SHP77 treated with DMSO at 0.1 percent for 48 hours (cell line): ENCODE measurements at places on chromosomes 2 and 18.

DNA sequence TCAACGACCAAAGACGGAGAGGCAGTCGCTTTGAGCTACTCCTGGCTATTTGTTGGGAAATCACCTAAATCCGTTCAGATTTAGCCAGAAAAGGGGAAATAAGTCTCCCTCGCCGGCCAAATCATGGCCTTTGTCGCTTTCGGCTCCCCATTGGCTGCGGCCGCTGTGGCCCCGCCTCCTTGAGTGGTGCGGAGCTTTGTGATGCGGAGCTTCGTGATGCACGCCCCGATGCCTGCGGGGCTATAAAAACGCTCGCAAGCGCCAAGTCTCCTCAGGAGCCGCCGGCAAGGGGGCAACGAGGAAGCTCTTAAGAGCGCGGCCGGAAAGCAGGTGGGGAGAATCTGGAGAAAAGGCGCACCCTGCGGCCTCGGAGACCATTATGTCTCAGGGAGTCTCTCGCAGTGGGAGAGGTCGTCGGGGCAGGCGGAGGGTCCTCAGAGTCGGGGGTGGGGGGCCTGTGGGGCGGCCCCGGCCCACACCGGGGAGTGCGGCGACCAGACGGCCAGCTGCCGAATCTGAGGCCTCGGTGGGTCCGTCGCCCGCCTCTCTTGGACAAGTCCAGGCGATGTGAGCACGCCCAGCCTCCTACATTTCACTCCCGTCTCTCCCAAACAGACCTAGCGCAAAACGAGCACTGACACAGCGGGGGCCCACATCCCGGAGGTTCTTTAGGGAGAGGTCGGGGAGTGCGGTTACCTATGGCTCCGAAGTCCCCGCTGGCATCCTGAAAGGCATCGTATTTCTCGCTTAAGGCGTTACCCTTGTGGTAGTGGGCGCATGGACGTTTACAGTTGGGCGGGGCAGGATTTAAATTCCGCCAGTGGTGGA lies at the start of gene CABYR:
TSS of gene CABYR (plus strand) at position 274 of the 828 bp plus-strand sequence. CDS start 4,053 bp downstream, outside the sequence.
- peak; percentile 64 for DNase-seq

- DNase-seq, result no peak
Observed at GRCh38 chr2:152405206-152406118, 70.5 kb downstream of the FMNL2 start.

GRCh38 chr2:127917916-127918315 lies 32.2 kb upstream of the AMMECR1L start:
- no peak for DNase-seq

DNA sequence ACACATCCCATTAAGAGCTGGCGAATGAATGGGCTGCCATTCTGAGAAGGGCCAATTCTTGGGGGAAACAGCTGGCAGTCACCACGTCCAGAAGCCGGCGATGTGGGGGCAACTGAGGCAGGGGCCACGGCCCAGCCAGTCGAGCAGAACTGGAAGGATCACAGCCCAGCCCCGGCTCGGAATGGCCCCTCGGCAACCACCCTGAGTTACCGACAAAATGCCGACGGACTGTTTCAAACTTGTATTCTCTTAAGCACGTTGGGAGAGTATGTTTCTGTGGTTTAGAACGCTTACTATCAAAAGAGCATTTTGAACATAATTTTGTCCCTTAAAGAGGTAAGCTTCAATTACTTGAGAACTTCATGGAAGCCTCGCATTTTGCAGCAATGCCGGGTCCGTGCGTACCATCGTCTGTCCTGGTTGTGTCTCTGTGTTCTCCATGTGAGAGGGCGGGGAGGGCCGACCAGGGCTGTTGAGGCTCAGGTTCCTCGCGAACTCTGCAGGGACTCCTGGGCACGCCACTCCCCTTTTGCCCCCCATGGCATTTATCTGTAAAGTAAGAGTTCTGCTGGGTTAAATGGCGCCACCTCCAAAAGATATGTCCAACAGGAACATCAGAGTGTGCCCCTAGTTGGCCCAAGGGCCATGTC lies 155.9 kb downstream of the TWIST2 start:
- DNase-seq, result no peak

DNA sequence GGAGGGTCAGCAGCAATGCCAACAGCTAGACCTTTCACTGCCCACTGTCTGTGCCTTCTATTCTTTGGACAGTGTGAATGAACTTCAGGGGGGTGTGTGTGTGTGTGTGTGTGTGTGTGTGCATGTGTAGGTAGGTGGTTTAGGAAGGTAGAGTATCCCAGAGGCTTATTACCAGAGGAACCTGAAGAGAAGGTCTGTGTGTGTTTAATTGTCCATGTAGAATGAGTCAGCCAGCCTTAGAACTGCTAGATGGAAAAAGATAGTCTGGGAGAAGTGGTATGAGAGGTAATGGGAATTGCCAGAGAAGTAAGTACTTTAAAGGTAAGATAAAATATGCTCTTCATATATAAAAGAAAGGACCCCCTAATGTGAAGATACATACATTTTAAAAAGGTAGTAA lies 522.2 kb downstream of the PIK3C3 start:
- no peak for DNase-seq

DNA sequence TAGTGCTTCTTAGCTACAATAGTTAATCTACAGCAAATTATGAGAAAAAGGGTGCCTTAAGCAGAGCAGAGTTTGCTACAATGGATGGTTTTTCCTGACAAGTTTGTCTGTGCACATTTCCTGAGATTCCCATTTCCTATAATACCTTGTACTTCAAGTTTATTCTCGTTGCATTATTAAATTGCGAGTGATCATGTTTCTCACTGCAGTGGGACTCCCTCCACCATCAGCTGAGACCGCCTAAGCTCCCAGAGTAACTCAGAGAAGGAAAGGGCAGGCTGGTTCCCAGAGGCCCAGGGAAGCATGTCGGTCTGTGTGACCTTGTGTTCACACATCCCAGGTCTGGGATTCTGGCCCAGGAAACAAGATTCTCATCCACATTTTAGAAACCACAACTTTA lies 162.1 kb downstream of the ARL4C start:
- DNase-seq, result no peak

DNA sequence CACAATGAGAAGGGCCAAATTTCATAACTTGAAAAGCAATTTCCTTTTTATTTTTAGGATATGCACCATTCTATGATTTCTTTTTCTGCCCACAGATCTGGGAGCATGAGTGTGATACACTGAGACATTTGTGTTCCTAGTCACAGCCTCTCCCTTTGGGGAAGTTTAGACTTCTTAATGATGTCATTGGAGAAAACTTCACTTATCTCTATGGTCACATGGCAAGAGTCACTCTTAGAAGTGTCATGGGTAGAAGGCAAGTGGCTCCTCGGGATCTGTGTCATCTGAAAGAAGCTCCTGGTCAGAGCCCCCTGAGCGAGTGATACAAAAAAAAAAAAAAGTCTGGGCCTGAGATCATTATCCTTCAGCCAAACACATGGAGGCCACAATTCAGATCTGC lies 62.5 kb upstream of the LGALSL start:
- DNase-seq, result no peak

GRCh38 chr2:197497326-197497725 lies 2.3 kb downstream of the HSPD1 start:
- DNase-seq, result no peak

DNA sequence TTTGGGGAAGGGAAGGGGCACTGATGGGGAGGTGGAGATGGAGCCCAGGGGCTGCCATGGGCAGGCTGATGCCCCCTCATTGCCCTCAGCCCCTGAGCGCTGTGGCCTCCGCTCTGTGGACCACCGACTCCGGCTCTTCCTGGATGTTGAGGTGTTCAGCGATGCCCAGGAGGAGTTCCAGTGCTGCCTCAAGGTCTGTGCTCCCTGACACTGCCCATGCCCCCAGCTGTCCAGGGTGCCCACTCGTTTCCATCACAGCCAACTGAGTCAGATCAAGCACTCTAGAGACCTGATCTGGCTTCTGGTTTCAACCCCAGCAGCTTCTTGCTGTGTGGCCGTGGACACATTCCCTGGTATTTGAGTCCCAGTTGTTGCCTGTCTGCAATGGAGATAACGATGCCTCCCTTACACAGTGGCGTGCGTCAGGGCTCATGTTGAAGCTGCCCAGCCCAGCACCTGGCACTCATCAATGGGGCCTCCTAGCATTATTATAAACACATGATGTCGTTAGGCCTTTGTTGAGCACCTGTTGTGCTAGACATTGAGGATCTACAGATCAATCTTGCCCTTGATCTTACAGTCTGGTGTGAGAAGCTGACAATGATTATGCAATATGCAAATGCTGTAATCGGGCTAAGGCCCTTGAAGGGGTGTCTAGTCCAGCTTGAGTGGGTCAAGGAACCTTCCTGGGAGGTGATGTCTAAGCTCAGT lies 14.4 kb downstream of the STK11IP start:
- no peak for DNase-seq

DNA sequence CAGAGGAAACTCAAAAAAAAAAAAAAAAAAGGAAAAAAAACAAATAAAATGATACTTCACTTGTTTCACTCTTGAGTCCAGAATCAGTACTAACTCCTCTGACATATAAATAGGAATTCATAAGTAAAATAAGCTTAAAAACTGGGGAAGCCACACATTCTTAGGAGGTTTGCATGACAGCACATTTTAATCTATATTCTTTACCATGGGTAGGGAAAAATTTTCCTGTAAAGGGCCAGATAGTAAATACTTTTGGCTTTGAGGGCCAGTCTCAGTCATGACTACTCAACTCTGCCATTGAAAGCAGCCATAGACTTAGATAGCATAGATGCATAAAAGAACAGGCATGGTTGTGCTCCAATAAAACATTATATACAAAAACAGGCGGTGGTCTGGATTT lies 145.2 kb downstream of the BCL11A start:
- DNase-seq, result no peak

GRCh38 chr2:238097988-238098871 lies 1.9 kb upstream of the ESPNL start:
- DNase-seq, result no peak

GRCh38 chr2:169106563-169107545 lies 37.5 kb downstream of the DHRS9 start:
- DNase-seq, result no peak

DNA sequence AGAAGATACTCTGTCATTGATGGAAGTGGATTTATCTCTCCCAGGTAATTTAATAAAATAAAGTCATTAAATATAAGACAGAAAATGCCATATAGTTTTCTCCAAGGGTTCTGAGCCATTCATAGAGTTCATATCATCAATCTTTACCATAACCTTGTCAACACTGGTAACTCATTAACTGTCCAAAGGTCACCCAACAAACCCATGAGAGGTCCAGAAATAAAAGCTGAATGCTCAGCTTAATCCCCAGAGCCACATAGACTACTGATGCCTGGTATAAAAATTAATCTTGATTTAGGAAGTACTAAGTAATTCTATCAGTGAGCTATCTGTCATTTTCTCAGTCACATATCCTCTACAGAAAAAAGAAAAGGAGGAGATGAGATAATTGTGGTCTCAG lies 903.0 kb upstream of the DDX18 start:
- no peak for DNase-seq

DNA sequence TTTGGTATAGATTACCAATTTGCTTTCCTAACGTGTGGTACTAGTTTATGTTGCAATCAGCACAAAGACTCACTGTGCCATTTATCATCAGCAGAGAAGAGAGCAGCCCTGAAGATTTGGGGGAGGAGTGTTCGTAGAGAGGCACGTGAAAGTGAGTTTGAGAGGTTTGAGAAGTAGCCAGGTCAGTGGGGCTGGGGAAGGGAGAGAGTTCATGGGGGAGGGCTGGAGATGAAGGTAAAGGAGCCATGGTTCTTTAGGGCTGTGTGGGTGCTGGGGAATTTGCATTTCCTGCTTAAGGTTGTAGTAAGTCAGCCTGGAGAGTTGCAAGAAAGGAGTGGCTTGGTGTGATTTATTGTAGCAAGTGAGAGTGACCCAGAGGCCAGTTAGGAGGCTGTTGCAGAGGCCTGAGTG lies 172.1 kb downstream of the NEDD4L start:
- no peak for DNase-seq

DNA sequence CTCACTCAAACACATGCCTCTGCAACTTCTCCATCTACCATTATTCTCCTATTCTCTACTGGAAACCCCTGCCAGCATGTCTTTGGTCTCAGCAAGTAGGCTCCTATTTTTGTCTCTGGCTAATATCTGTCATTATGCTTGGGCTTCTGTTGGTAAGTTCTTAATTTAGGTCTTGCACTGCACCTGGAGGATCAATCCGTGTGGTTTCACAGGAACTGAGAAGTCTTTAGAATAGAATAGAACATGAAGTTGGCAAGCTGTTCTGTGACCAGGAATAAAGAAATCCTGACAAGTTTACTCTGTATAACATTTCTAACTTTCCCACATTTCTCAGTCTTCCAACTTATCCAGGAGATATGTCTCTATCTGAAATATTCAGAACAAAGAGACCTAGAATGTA lies 219.5 kb upstream of the GYPC start:
- DNase-seq, result no peak

- DNase-seq, result no peak
Observed at GRCh38 chr18:46387441-46388131, 269.4 kb downstream of the LOXHD1 start.

DNA sequence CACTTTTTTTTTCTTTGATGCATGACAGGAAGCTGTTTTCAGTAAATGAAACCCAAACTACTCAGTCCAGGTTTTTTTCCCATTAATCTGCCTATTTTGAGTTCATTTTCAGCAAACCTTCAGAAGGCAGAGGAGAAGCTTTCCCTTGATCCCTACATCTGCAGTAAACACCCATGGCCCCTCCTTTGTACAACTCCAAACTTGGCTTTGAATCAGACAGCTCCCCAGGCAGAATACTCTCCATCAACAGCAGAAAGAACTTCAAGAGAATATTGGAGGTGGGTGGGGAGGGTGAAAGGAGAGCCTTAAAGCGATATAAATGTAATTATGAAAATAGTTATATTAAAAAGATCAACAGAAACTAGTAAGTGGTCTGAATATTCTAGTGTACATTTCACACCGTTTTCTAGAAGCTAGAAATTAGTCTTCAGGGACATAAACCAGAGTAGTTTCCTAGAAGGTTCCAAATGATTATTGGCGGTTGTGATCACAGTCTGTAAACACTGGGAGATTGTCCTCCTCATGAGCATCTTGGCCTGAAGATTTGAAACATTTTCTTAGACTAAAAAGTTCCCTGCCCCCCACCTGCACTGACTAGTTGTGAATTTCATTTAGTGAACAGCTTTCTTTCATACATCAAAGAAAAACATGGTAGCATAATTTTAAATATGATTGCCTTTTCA lies 75.1 kb upstream of the STK39 start:
- no peak for DNase-seq

DNA sequence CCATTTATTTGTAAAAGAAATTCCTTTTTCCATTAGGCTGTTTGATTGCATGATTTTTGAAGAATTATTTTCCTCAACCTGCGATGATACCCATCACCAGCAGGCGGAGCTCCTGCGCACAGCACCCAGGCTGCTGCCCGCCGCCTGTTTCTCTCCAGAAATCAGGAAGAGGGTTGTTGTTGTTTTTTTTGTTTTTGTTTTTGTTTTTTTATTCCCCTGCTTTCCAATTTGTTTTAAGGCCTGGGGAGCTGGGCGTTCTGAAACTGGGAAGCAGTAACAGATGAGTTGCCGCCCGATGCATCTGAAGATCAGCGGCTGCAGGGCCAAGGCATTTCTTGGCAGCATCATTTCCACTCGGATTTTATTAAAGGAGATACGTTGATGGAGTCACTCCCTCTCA lies 132.1 kb downstream of the MBP start:
- DNase-seq, result no peak

DNA sequence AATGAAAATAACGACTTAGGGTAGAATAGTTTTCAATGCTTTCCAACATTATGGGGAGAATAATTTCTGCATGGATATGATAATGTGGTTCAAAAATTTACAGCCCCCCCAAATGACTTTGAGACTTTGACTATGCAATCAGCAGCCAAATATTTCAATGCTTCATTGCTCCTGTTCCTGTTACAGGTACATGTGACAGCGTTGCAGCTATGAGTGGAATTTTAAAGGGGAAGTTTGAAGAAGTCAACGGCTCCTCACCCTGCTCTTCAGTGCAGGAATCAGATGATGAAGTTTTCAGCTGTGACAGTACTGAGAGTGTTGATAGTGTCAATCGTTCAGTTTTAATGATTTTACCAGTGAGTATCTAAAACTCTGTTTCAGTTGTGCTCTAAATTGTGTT lies 25.1 kb downstream of the CSRNP3 start:
- no peak for DNase-seq
